ENCODE measurements at places on chromosomes 12 and 14.

DNA sequence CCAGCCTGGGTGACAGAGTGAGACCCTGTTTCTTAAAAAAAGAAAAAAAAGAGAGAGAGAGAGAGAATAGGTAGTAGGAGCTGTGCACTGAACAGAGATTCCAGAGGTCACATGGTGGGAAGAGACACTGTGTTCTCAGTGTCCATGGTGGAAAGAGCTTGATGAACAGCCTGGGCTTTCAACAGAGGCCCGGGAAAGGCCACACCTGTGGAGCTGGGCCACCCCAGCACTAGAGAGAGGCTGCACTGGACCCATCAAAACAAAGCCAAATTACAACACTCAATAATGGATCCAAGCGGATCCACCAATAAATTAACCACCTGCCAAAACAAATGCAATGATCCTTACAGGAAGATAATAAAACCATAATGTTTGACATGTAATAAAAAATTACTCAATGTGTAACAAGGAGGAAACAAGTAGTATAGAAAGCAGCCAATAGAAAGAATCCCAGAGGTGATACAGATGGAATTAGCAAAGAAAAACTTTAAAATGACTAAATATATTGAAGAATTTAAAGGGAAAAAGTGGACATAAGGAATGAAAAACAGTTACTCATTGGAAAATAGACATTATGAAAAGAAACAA, 44.8 kb upstream of the BCL2L14 start:
- no peak for DNase-seq

DNA sequence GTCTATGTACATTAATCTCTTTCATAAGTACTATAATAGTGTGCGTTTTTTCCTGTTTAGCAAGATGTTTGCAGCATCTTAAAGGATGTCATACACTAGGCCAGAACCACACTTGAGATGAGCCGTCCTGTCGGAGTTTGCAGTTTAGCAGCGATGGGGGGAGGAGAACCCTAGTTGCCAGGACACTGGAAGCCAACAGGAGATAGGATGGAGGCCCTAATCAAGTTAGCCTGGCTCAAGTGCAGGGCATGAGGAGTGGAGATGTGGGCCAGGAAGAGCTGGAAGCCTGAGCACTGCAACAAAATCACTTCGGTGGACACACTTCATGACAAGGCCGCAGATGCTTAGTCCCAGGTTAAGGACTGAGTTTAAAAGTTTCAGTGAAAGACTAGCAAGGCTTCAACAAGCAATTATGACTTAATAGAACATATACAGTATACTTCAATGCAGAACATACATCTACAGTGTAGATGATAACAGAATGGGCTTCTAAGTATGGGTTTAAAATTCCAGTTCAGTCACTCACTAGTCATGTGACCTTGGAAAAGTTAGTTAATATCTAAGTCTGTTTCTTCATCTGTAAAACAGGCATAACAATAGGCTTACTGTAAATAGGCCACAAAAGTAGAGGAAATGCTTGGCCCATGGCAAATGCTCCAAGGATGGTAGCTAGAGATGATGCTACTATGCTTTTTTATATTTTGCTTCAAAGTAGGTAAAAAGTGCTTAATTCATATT, 77.1 kb downstream of the PTPN21 start:
- DNase-seq, result no peak

DNA sequence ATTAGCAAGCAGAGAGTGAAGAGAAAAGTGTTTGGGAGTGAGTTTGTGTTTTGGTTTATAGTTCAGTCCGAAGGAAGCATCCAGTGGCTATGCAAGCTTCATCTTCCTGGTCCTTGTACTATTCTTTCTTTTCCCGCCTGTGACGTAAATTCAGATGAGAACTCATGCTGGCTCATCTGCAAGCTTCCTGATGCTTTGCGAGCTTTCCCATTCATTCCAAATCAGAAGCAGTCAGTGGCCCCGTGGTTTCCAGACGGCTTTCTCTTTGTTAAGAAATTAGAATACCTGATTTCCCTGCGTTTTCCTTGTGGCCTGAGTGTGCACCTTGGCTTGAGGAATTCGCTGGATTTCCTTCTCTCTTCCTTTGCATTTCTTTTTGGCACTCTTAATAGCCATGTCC, 89.5 kb downstream of the TESC start:
- no peak for DNase-seq

GRCh38 chr14:61561657-61562276, 133.5 kb upstream of the HIF1A start:
- DNase-seq, result no peak

DNA sequence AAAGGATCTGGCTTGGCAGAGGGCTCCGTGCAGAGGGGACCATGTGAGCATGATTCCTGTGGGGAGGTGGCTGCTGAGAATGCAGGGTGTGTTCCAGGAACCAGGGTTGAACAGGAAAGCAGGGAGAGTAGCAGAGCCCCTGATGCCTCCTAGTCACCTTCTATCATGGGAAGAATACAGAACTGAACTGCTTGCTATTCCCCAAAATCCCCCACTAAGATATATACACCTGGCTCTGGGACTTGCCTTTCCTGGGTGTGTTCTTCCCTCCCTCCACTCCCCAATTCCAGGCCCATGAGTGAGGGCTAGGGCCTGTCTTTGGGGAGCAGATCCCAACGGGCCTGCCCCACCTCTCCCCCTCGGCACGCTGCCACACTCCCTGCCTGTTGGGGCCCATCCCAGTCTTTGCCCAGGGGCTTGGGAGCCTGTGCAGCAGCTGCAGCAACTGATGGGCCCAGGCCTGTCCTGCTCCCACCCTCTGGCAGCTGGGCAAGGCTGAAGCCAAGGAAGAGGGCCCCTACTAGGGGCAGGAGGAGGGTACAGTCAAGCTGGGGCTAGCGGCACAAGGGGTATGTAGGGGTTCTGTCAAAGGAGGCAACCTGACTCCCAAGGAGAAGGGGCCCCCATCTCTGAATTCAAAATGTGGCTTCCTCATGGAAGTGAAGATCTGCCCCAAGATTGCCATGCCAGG, 3.2 kb downstream of the AJUBA start:
- no peak for DNase-seq

DNA sequence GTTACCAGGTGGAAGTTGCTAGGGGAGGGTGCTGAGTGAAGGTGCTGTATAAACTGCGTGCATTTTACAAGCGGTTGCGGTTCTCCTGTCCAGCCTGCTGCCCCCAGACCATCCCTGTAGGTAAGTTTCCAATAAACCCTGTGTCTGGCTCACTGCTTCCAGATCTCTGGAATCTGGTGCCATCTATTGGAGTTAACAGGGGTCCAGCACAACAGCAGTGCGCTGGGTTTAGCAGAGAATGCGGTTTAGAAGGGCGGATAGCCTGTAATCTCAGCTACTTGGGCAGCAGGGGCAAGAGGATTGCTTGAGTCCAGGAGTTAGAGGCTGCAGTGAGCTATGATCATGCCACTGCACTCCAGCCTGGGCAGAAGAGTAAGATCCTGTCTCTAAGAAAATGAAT, 4.9 kb downstream of the AACS start:
- no peak for DNase-seq

DNA sequence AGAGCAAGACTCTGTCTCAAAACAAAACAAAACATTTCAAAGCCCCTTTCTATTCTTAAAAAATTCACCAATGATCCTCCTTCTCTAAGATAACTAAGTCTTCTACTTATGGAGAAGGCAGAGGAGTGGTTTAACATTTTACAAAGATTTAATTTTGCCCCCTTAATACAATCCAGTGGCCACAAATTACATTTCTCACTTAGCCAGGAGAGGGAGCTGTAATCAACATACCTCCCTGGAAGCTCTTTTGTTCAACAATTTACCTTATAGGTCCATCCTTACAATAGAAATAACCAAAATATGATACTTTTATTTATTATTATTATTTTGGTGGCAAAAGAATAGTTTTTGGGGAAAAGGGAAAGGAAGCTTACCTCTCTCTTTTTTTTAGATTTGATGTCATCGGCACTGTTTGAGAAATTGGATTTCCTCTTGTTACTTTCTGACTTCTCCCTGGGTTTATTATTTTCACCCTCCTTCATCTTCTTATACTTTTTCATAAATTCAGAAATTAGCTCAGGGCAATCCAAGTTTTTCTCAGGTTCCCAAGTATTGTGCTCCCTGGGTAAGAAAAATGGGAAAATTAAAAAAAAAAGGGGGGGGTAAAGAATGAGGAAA, 28.1 kb downstream of the CBX5 start:
- no peak for DNase-seq

GRCh38 chr12:44647917-44648690, 228.0 kb downstream of the NELL2 start:
- DNase-seq, result no peak

- no peak for DNase-seq
These were observed 44.6 kb downstream of the CCDC177 start for GRCh38 chr14:69530095-69530494.

DNA sequence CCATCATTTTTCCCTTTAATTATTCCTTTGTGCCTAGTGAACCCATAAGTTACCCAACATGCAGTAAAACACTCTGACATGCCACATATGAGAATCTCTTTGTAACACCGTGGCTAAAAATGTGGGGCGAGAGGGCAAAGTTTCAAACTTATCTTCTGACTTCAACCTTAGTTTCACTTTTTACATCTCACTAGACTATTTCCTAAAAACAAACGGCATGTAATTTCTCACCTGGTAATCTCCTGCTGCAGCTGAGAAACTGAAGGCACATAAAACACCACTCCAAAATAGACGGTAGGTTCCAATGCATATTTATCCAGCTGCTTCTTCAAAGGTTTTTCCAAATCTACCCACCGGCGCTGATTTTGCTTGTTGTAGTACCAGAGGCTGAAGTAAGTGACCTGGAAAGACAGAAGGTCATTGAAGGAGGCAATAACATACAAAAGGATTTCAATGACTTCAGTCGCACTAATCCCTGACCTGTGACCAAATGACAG, 37.9 kb downstream of the PTPN21 start:
- DNase-seq, result no peak

GRCh38 chr12:2372735-2373134, 319.9 kb downstream of the CACNA1C start:
- no peak for DNase-seq

DNA sequence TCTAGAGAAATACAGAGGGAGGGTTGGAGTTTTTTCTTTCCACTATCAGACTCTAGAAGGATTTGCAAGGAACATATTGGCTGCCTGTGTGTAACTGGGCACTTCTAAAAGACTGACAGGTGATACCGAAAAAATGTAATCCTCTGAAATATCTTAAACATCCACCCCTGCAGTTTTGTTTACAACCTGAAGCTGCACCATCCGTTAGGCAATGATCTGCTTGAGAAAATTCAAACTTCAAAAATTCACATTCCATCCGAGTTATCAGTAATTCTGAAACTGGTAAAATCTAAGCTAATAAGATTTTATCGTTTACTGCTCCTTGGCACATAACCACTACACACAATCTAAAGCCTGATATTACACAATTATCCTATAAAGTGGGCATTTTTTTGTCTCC, 528.6 kb downstream of the FUT8 start:
- no peak for DNase-seq

- DNase-seq, result no peak
These were observed 527.7 kb downstream of the SLC16A7 start for GRCh38 chr12:60123557-60123956.

DNA sequence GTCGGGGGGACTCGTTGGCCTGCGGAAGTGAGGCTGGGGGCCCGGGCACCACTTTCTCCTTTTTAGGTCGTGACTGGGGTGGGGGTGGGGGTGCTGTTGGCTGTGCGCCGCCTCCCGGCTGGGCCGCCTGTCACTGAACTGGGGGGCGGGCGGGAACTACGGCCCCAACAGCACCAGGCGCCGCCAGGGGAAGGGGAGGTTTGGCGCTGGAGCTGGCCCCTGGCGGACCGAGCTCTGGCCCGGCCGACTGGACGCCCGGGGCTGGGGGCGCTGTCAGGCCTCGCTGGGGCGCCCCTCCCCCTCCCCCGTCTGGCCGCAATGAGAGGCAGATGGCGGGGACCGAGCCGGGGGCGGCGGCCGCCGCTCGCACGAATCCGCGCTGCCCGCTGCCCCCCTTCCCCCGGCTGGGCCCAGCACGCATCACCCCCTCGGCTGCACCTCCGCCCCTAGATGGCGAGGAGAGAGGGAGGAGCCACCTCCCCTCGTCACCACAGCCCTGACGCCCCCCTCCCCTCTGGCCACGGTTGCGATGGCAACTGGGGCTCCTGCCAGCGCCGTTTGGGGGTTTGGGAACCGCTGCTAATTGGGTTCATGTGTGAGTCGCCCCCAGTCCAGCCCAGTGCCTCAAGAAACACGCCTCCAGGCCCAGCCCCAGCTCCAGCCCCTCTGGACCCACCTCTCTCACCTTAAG, 723 bp downstream of the NFATC4 start:
- peak; percentile 65 for DNase-seq

- no peak for DNase-seq
These were observed 54.1 kb downstream of the KRT80 start for GRCh38 chr12:52137746-52138145.

DNA sequence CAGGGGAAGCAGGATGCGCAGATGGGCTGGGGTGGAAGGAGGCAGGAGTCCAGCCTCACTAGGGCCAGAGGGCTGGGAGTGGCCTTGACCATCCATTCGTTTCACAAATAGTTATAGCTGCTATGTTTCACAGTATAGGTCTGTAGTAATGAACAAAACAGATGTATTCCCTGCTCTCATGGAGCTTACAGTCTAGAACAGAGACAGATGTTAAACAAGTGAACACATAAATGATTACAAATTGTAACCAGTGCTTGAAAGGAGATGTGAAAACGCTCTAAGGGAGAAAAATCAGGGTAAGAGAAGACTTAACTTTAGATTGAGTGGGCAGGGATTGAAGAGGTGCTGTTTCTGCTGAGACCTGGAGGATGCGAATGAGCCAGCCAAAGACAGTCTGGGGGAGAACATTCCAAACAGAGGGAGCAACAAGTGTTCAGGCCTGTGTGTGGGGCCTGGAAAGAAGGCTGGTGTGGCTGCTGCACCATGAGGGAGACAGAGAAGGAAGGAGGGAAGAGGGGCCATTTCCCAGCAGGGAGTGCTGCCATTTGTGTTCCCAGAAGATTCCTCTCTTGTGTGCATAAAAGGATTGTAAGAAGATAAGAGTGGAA, 14.6 kb downstream of the CFAP251 start:
- DNase-seq, result no peak

- no peak for DNase-seq
These were observed 51.6 kb upstream of the PIWIL1 start for GRCh38 chr12:130286041-130286440.

GRCh38 chr12:11718768-11719253, 69.3 kb downstream of the ETV6 start:
- DNase-seq, result no peak

DNA sequence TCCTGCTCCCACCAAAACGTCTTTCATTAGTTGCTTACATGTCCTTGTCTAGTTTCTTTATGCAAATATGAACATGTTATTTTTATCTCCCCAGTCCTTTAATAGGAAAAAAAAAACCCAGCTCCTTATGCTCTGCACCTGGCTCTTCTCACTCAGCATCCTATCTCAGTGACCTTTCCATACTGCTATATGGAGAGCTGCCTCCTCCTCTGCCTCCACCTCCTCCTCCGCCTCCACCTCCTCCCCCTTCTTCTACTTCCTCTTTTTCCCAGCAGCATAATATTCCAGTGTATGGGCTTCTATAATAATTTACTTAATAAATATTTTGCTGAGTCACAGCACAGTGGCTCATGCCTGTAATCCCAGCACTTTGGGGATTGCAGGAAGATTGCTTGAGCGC, 31.5 kb downstream of the ABCB9 start:
- no peak for DNase-seq

- DNase-seq, result no peak
These were observed 93.6 kb downstream of the TNFAIP2 start for GRCh38 chr14:103216857-103217256.

GRCh38 chr12:41942354-41942753, 202.3 kb downstream of the GXYLT1 start:
- DNase-seq, result no peak

GRCh38 chr12:113392520-113392919, 11.2 kb downstream of the SDS start:
- DNase-seq, result no peak
